ENCODE measurements at places on chromosomes 2 and 18.

- DNase-seq, result no peak
Measured at GRCh38 chr2:176192351-176192750, 3.9 kb downstream of the HOXD1 start.

DNA sequence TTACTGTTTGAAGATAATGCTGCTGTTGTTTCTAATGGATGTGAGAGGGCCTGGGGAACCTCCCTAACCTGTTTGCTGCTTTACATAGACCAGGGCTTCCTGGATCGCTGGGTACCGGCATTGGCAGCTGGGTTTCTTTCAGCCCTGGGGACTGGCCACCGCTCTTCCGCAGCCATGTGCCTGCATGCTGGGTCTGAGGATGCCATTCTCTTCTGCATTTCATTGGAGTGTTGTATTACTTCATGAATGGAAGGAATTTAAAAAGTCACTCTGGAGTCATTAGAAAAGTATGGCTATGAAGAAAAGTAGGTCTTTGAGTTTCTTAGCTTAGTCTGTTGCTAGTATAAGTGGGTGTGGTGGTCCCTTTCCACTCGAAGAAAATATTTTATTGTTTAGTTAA, 107.3 kb upstream of the MGAT5 start:
- DNase-seq, result no peak

GRCh38 chr18:76882146-76882545, 59.8 kb downstream of the ZNF236 start:
- DNase-seq, result no peak

DNA sequence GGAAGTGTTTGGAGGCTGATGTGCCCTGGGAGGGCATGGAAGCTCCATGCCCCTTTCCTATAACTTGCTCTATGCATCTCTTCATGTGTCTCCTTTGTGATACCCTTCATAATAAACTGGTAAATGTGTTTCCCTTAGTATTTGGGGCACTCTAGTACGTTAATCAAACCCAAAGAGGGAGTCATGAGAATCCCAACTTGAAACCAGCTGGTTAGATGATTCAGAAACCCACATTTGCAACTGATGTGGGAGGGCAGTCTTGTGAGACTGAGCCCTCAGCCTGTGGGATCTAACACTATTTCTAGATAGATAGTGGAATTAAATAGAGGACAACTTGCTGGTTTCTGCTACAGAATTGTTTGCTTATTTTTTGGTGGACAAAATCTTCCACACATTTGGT, 20.3 kb downstream of the ANKRD30B start:
- no peak for DNase-seq

DNA sequence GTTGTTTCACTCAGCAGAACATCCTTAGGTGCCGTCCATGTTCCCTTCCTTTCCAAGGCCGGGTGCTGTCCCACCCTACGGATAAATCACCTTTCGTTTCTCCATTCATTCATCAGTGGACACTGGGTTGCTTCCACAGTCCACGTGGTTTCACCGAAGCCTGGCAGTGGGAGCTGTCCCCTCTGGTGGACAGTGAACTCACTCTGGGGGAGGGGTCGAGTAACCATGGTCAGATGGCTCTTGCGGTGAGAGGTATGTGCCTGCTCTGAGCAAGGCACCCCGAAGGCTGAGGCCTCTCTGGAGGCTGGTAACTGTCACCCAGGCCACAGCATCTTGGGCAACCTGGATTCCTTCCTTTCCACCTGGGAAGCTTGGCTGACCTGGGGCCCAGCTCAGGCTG, 61.5 kb upstream of the TWIST2 start:
- no peak for DNase-seq

DNA sequence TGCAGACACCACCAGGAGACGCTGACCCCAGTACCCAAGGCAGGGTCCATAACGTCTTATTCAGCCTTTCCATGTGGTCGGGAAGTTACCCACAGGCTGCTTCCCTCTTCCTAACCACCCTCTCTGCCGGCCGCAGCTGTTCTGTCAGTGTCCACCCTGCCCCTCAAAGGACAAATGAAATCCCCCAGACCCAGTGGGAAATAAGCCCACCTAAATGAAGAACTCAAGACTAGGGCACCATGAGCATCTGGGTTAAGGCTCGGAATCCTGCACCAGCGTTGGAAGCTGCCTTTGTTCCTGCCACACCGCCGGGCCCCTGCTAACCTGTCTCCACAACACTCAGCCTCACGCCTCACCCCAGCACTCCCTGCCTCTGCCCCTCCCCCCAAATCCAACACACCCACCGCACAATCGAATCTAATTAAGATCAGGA, 21.7 kb downstream of the BCL11A start:
- no peak for DNase-seq

Data from stimulated activated CD4-positive, alpha-beta T cell treated with anti-CD3 and anti-CD28 coated beads, TNF-alpha, amount 100 ng/mL, for 48 hours (primary cell).